Heart right ventricle (tissue), 16 donors: ENCODE measurements at places on chromosomes 4 and X. TPM values are rescaled to one million over a fixed set of nuclear protein-coding genes. Genes with fewer than 3 reads are reported as not detected.

The KCND1 gene
- 1.7 TPM for total RNA-seq

The FHDC1 gene
- total RNA-seq: 0.08 TPM

DNA sequence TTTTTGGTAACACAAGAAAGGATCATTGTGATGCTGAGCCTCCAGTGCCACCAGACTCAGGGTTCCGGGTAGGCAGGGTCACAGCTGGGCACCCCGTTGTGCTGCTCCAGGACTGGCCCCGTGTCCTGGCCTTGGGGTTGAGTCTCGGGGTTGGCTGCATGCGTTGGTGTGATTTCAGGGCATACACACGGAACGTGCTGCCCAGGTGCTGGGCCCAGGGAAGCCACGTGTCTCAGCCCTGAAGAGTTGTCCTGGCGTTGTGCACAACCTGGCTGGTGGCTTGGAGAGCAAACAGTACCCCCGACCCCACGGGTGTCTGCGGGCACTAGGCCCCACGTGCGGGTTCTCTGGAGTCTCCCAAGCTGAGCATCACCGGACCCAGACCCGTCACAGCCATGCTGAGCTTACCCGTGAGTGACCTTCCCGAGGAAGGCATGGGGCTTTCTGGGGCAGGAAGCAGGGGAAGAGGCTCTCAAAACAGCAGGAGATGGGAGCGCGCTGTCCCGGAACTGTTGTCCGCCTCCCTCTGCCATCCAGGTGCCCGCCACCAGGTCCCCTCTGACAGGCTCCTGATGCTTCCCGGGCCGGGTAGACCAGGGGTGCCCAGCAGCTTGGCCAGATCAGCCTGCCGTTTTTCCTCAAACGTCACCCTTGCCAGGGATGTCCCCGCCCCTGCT is 66.1 kb upstream of the ENPP6 start:
- DNase-seq: no peak

- DNase-seq: no peak
These were observed 394.6 kb downstream of the SPOCK3 start for GRCh38 chr4:166839615-166840251.

- DNase-seq: no peak
These were observed 43.7 kb upstream of the UGT2A3 start for GRCh38 chr4:68995292-68995691.
